ENCODE measurements at places on chromosomes 12 and 14.

DNA sequence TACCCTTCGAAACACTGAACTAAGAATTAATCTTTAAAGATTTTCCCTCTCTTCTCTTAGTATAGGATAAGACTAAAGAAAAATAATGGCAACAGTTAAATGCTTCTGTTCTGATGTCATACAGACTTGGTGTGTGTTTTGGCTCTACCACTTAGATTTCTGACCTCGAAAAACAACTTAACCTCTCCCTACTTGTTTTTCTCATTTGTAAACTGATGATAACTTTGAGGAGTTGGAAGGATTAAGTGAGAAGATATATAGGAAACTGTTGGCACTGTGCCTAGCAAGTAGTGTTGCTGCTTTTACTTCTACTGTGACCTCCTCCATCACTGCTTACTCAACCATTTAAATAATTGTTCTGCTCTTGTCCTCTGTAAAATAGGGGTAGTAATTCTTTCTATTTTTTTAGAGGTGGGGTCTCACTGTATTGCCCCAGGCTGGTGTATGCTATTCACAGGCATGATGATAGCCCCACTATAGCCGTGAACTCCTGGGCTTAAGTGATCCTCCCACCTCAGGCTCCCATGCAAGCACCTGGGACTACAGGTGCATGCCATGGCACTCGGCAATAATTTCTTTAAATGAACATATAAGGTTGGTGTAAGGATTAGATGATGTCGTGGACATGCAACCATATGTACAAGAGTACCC, 22.4 kb downstream of the PALS1 start:
- DNase-seq = peak; percentile 11

- no peak for DNase-seq
Measured at GRCh38 chr12:106145539-106146447, 7.0 kb upstream of the NUAK1 start.

DNA sequence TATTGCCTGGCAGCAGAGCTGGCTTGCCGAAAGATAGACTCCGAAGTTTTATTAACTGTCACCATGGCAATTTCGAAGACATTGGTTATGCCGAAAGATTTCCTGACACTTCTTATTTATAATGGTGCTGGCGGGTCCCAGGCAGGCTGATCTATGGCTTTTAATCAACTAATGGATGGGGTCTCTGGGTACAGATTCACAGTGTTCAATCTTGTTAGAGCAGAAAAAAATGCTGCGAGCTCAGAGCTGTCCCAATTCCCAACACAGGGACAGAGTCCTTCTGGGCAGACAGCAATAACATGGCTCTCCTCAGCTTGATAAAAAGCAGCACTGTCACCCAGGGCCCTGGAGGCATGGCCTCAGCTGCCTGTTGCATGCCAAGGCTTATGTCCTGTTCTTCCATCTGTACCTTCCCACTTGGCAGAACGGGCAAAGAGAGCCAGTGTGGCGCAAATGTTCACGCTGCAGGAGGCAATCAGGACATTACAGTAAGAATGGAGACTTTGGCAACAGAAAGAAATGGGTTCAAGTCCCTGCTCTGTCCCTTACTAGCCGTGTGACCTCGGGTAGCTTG, 228.2 kb upstream of the PWP1 start:
- no peak for DNase-seq

DNA sequence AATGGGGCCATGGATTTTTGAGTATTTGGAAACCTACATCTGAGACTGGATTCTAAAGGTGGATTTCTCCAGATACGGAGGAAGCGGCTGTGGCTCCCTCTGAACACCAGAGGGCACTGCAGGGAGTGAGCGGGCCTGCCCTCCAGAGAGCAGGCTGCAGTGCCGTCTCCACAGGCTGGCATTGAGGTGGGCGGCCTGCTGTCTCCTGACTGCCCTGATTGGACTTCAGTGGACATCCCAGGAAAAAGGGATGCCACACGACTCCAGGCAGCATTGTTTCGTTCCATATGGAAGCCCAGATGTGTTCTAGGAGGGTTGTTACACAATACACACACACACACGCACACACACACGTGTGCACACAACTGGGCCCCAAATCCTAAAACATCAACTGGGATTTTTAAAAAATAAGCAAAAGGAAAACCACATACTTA, 20.9 kb upstream of the ANO2 start:
- peak; percentile 69 for DNase-seq

DNA sequence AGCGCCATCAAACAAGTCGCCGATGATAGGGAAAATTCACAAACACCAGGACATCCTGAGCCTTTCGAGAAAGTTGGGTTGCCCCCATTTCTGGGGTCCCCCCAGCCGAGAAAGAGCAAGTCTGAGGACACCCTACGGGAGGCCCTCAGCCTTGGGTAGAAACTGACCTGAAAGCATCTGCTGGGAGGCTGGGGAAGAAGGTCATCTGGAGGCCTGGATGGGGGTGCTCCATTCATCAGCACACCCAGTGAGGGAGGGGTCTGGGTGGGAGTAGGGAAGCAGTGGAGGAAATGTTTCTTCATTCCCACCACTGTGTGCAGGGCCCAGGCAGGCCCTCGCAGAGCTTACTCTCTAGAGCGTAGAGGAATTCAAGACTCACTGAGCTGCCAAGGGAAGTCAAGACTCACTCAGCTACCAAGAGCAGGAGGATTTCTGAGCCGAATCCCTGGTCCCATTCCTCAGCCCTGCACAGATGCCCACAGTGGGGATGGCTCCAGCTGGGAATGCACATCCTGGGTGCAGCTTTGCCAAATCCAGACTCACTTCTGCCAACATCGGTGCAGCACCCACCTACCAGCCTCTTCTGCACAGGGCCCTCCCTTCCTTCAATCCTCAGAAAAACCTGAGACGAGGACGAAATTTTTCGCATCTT, 38.1 kb downstream of the DIO3 start:
- no peak for DNase-seq

Data from hepatic stellate cell (primary cell).